AG04449 (cell line): ENCODE measurements at places on chromosomes 5 and 9.

GRCh38 chr9:16653491-16654399 lies 216.7 kb downstream of the BNC2 start:
- DNase-seq = no peak

GRCh38 chr5:148491793-148492184 lies 108.0 kb downstream of the FBXO38 start:
- no peak for DNase-seq

DNA sequence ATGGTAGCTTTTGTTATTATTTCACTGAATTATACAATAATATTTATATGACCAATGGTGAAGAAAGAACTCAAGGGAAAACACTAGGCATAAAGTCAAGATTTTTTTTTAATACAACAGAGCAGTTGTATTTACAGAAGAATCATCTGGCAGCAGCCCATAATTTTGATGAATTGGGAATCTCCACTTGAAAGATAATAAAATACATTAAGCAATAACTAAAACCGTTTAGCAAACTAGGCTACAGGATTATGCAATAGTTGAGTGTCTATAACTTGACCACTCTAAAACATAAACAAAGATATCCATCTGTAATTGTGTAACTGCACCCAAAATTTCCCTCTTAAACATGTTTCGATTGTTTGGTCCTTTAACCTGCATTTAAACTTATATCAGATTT lies 80.8 kb downstream of the SNCAIP start:
- DNase-seq = no peak

- DNase-seq = no peak
Measured at GRCh38 chr5:146910239-146910638, 31.7 kb upstream of the PPP2R2B start.

DNA sequence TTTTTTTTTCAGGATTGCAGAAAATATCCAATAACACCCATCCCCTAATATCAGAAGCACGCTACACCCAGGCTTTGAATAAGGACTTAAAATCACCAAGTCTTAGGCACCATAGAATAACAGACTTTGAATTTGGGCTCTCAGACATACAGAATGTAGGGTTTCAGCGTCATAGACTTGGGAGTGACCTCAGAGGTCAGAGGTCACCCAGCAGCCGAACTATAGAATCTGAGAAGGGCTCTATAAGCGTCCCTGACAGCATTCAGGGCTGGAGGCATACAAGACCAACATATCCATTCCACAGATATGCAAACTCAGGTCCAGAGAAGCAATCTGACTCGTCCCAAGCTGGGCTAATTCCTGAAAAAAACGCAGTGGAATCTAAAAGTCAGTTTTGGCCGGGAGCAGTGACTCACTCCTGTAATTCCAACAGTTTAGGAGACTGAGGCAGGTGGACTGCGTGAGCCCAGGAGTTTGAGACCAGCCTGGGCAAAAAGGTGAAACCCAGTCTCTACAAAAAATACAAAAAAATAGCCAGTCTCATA lies 34.7 kb downstream of the SLC6A7 start:
- DNase-seq = no peak

DNA sequence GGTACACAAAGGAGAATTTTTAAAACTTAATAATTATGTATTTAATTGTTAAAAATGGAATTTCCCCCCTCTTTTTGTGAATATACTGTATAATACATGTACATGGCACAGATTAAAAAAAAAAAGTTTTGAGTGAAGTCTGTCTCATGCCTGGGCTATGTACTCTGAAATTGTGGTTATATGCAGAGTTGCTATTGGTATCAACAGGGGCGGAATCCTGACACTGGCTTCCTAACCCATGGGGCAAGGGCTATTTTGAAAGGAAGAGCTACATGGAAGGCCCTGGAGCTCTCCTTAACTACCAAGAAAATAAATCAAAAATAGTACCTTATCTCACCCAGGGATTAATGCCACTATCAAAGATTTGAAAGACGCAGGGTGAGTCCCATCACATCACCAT lies 865 bp upstream of the FAM193B start:
- DNase-seq = no peak

GRCh38 chr9:117480253-117480652 lies 65.4 kb upstream of the ASTN2 start:
- no peak for DNase-seq

DNA sequence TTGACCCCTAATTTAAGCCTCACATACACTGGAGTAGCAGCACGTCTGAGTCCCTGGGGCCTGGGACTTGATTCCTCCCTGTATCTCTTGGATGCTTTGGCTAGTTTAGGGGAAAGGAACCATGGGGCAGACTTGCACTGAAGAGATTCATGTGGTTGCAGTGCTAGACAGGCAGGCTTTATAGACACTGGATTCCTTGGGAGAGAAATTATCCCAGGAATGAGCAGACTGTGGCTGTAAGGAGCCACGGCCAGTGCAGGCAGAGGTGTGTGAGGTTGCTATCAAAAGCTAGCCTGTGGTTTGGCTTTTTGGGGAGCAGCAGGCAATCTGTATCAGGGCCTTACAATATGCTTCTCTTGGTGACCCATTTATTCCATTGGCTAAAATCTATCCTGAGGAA lies 20.5 kb upstream of the PITX1 start:
- no peak for DNase-seq

GRCh38 chr9:29751226-29751625 lies 2177.9 kb upstream of the C9orf72 start:
- no peak for DNase-seq

- DNase-seq = no peak
Measured at GRCh38 chr5:116669261-116670031, 94.8 kb upstream of the SEMA6A start.

GRCh38 chr5:144659634-144660227 lies 489.1 kb downstream of the KCTD16 start:
- DNase-seq = no peak

GRCh38 chr5:91243286-91243685 lies 139.8 kb downstream of the ARRDC3 start:
- DNase-seq = no peak

DNA sequence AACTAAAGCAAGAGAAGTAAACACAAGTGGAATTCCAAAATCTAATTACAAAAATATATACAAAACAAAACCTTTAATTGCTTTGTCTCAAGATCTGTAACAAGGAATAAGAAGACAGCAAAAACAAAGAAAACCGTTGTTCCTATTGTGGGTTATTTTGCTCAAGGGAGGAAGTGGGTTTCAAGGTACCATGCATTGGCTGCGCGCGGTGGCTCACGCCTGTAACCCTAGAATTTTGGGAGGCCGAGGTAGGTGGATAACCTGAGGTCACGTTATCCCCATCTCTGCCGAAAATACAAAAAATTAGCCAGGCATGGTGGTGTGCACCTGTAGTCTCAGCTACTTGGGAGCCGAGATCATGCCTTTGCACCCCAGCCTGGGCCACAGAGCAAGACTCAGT lies 12.1 kb upstream of the IQGAP2 start:
- no peak for DNase-seq

DNA sequence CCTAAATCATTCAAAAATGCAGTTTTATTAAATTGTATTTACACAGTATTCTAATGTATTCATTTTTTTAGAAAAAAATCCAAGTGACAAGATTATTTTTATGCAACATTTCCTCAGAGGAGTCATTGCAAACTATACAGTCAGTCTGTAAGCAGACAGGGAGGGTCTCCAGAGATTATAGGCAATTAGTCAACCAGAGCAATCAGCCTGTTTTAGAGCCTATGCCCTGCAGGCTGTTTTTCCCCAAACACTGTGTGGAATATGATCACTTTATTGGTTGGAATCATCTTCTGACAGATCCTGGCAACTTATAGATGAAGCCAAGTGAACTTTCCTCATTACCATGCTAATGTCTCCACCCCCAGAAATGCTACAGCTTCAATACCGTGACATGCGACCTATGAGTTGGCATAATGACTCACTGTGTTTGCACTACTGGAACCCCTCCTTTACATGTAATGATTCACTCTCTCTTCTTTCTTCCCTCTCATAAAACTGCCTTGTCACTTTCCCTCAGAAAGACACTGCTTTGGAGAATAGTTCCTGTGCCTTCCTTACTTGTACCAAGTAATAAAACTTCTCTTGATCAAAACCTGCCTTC lies 577.7 kb upstream of the FTMT start:
- DNase-seq = peak; percentile 44

DNA sequence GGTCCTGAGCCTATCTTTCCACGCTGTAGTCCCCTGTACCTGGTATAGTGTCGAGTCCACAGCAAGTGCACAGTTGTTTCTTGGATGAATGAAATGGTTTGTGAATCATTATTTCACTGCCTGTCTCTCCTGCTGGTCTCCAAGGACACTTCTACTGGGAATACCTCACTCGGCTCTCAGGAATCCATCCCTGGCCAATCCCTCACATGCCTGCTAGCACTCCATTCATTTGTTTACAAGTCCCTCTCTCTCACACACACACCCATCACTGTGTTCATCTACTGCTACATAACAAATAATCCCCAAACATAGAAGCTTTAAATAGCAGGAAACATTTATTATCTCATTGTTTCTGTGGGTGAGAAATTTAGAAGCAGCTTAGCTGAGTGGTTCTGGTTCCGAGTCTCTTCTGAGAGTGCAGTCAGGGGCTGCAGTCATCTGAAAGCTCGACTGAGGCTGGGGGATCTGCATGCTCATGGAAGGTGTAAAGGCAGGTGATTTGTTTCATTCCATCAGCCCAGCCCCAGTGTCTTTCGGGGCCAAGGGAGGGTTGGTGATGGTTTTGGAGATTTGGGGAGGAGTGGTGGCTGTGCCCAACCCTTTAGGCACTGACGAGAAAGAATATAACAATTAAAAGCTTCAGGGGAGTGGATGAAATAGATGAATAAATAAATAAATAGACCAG lies 132.7 kb upstream of the IER5L start:
- DNase-seq = no peak

- no peak for DNase-seq
Measured at GRCh38 chr5:154271936-154272514, 81.5 kb downstream of the GALNT10 start.

GRCh38 chr5:100761192-100761591 lies 141.9 kb downstream of the ST8SIA4 start:
- no peak for DNase-seq

- DNase-seq = no peak
Measured at GRCh38 chr9:19371942-19372341, 8.1 kb downstream of the RPS6 start.

DNA sequence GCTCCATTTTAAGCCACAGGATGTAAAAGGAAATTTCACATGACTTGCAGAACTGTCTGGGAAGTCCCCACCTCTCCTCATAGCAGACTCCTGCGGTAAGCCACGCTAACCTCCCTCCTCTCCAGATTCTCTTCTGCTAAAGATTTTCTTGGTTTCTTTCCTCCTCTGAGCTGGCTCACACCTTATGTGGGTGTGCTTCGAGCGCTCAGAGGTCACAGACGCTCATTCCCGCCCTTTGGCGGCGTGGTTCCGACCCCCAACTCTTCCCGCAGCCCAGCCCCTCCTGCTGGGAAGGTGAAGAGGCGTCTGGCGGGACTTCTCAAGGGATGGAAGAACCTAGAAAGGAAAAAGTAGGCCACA lies 32.9 kb upstream of the CDK20 start:
- no peak for DNase-seq

GRCh38 chr5:1214936-1215220 lies 10.3 kb upstream of the SLC6A18 start:
- no peak for DNase-seq

DNA sequence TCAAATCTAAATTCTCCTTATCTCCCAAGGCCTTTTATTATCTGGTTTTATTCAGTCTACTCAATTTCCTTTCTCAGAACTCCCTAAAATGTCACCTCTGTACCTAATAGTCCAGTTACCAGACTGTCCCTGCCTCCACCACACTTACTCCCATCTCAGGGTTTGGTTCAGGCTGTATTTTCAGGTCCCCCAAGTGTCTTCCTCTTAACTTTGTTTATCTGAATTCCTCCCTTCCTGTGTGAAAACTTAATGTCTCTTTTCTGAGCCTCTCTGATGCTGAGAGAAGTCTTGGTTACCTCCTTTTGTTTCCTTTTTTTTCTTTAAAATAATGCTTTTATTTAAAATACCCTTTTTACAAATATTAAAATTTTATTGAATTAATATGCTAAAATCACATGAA lies 133.4 kb downstream of the PAM start:
- DNase-seq = no peak

GRCh38 chr9:133813749-133814585 lies 75.8 kb upstream of the SARDH start:
- no peak for DNase-seq

DNA sequence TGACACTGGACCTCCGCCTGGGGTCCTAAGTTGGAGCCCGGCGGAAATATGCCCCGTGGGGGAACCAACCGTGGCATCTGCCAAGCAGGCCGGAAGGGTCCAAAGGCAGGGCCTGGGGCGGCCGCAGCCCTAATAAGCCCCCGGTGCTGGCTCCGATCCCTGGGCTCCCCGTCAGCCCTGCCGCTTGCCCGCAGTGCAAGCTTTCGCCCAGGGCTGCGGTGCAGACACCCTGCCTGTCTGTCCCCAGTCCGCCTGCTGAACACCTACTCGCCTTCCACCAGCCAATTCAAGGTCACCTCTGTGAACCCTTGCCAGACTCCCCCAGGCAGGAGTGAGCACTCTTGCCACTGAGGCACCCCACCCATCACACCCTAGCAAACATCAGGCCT lies 502 bp upstream of the PTGR1 start:
- no peak for DNase-seq

GRCh38 chr9:104838958-104839357 lies 75.0 kb downstream of the NIPSNAP3B start:
- DNase-seq = no peak

- DNase-seq = no peak
Measured at GRCh38 chr9:28956116-28956880, 1383.0 kb upstream of the C9orf72 start.

DNA sequence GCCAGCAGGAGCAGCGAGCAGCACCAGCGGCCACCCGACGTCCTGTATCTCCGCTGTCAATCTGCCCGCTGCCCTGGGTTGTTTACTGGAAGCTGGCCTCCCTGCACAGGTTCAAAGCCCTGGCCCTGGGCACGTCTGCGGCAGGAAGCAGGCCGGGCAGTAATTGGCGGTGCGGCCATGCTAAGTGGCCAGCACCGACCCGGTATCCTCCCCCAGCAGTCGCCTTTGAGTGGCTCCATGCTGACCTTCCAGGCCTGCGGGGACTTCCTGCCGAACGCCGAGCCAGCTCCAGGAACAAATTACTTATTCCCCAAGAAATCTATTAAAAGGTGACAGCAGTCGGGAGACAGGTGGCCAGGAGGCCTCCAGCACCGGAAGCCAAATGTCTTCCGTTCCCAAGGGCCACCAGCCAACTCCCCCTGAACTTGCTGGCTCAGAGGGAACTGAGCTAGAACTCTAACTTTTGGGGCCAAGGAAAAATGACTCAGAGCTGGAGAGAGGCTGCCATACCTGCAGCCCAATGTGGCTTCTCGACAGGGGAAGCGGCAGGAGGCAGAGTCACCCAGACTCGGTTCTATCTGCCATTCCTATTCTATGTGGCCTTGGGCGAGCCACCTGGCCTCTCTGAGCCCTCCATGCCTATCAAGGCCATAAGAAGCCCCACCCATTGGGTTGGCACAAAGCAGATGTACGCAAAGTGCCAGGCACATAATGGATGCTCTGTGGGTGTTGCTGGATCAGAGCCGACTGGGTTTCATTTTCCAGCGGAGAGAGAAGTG lies 13.7 kb upstream of the PSMB7 start:
- no peak for DNase-seq

GRCh38 chr5:16784088-16784487 lies 152.0 kb downstream of the MYO10 start:
- no peak for DNase-seq
